Brain microvascular endothelial cell (primary cell): ENCODE measurements at places on chromosomes 7 and 10.

GRCh38 chr10:76540331-76540730 lies 1097.3 kb downstream of the KCNMA1 start:
- DNase-seq = no peak

- DNase-seq = no peak
Observed at GRCh38 chr7:51303142-51303525, 13.5 kb downstream of the COBL start.

GRCh38 chr7:93921607-93922566 lies at the start of gene GNG11:
Gene GNG11 (plus strand): TSS chr7:93921735. CDS start chr7:93922138, 403 bp downstream.
- peak; percentile 61 for DNase-seq

DNA sequence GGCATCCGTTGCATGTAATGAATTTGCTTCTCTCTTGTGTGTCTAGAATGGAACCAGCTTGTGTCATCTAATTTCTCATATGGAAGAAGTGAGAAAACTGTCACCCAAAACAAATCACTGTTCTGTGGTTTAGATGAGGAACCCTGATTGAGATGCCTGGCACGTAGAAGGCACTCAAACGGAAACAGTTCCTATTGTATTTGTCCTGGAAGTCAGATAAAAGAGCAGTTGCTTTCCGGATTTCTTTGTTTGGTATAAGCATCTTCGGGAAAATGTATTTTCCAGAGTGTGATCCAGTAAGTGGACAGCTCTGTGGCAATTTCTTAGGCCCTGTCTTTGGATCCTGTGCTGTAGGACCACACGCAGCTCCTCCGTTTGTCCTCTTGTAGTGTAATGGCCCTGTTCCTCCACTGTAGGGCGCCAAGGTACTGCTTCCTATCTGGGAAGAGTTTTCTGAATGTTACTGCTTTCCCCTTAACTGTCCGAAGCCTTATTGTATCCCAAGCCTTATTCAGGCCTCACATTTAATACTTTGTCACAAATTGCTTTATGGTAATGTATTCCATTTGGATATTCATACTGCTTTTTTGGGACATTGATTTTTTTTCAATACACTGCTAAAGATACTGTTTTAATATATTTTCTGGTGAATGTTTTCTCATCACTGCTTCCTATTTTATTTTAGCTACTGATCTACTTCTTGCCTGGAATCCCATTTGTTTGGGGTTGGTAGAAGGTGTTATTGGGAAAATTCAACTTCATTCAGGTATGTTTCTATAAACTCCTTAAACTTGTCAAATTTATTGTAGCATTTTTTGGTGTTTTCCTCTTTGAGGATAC lies 24.8 kb downstream of the INPP5F start:
- peak; percentile 69 for DNase-seq

GRCh38 chr7:137488038-137488437 lies 144.5 kb upstream of the PTN start:
- no peak for DNase-seq

GRCh38 chr10:131788386-131788785 lies 112.4 kb upstream of the PPP2R2D start:
- DNase-seq = no peak

- DNase-seq = no peak
Observed at GRCh38 chr10:17659365-17659764, 15.4 kb downstream of the STAM start.

DNA sequence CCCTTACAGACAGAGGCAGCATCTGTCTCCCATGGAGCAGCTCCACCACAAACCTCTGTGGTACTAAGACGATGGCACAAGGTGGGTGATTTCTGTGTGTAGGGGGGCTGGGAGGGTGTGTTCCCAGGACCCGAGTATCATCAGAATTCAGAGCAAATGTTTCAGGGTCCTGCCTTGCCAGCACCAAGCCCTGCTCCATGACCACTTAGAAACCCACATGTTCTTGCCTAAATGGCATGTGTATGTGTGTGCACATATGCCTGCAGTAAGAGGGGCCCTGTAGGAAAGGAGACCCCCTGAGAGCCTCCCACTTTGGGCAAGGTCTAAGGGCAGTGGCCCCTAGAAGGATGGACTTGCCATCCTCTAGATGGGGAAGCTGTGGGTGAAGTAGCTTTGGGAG lies 17.1 kb upstream of the MGMT start:
- DNase-seq = no peak

DNA sequence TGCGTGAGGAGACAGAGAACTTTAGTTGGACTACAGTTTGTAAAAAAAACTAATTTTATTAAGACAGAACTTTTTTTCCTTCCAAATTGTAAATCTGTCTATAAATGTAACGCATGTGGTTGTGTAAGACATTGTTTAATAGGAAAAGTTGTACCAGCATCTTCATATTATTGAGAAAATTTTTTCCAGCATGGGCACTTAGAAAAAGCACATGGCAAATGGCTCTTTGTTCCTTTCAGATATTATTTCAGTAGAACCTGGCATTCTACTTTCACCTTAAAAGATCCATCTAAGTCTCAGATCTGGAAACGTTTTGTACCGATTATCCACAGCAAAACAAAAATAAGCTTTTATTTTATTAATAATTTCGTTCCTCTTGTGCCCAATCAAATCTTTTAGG lies 43.2 kb downstream of the ZRANB1 start:
- no peak for DNase-seq
